NCI-H1930 (cell line): ENCODE measurements at places on chromosomes 5 and 9.

- DNase-seq: no peak
These were observed 14.0 kb downstream of the STARD4 start for GRCh38 chr5:111498346-111498745.

GRCh38 chr9:70117835-70118319 is 74.2 kb downstream of the MAMDC2 start:
- no peak for DNase-seq

DNA sequence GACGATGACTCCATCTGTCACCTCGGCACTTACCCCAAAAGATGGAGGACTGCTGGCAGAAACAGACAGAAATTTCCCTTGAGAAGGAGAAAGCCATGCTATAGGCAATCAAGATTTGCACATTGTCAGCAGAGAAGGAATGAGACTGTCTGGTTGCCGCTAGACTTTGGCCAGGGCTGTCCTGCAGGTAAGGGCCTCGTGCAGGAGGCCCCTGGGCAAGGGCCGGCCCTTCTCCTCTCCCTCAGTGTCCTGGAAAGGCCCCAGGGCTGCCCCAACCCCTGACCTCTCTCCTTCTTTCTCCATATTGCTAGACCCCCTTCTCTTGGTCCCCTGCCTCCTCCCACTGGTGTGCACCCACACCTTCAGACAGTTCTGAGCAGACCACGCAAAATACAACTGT is 14.6 kb upstream of the KCNIP1 start:
- no peak for DNase-seq

- DNase-seq: no peak
These were observed 116.1 kb downstream of the NRG2 start for GRCh38 chr5:139926797-139927503.

DNA sequence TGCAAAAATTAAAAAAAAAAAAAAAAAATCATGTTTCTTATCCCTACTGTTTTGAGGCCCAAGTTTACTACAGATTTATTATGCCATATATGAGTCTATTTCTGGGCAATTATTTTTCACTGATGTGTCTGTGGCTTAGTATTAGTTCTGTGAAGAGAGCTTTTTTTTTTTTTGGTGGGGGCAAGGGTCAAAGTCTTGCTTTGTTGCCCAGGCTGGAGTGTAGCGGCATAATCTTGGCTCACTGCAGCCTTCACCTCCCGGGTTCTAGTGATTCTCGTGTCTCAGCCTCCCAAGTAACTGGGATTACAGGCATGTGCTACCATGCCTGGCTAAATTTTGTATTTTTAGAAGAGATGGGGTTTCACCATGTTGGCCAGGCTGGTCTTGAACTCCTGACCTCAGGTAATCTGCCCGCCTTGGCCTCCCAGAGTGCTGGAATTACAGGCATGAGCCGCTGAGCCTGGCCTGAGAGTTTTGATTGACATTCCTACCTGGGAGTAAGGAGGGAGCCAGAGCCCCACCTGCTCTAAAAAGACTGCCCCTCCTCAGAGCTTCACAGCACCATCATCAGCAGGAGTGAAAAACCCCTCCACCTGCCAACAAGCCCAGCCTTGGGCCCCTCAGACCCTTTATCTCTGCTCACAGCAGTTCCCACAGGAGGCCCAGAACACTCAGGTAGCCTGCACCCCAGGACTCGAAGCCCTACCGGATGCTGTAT is 36.1 kb upstream of the JADE2 start:
- no peak for DNase-seq

- no peak for DNase-seq
These were observed 168.5 kb upstream of the TARS1 start for GRCh38 chr5:33272288-33272687.

GRCh38 chr9:132837501-132838286 is 40.4 kb downstream of the AK8 start:
- DNase-seq: no peak

DNA sequence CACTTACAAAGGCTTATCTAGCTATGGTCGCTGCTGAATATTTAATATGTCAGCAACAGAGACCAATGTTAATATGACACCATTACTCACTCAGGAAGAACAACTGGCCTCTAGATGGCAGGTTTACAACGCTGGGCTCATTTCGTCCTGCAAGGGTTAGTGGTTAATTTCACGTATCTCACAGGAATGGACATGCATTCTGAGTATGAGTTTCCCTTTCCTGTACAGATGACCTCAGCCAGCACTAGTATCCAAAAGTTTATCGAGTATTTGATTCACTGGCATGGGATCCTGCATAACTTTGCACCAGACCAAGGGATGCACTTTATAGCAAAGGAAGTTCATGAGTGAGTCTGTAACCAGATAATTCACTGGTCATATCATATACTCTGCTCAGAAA is 8.7 kb upstream of the TRPC7 start:
- DNase-seq: no peak

DNA sequence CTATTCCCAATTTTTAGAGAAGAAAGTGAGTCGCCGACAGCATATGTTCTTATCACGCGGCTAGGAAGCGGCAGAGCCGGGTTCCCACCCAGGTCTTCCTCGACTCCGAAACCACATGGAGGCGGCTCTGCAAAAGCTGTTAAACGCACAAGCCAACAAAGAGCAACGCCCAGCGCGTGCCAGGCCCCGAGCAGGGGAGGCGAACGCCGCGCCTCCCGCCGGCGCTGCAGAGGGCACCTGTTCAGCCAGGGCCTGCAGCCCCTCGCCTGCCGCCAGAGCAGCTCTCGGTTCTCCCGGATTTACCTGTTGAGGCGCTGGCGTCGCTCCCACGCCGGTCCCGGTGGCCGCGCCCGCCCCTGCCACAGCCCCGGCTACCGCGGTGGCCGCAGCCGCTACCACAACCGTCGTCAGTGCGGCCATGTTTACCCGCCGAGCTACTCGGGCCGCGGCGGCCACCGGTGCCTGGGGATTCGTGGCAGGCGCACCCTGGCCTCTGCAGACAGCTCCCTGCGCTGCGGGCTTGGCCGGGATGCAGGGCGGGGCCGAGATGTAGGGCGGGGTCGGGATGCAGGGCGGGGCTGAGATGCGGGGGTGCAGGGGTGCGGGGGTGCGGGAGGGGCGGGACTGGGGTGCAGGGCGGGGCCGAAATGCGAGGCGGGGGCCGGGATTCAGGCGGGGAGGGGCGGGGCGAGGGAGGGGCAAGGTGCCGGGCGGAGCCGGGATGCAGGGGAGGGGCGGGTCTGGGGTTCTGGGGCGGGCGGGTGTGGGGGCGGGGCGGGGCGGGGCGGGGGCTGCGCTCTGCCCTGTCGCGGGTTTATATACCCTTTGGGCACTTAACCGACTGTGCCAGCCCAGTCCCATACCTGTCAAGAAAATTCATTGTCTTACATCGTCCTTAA is at the start of gene CCDC112:
TSS of gene CCDC112 (minus strand) at position 531 of the 899 bp plus-strand sequence. CDS start at position 420, 111 bp downstream.
- DNase-seq: peak; percentile 47

GRCh38 chr5:59562756-59563389 is 330.7 kb downstream of the PDE4D start:
- no peak for DNase-seq

DNA sequence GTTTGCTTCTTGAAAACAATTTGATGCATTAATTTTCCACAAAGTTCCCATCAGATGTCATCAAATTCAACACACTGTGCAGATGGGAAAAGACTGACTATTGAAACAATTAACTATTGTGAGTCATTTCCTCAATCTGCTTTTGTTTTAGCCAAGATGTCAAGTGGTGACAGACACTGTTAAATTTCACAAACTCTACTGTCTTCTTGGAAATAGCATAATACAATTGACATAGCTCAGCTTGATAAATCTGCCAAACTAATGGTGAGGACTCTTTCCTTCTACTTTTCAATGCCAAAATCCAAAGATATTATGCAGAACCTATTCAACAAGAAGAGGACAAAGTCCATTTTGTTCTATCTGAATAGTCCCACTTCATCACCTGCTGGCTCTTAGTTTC is 242.3 kb downstream of the CAAP1 start:
- DNase-seq: no peak

GRCh38 chr5:142798099-142798770 is 28.1 kb downstream of the ARHGAP26 start:
- DNase-seq: no peak

DNA sequence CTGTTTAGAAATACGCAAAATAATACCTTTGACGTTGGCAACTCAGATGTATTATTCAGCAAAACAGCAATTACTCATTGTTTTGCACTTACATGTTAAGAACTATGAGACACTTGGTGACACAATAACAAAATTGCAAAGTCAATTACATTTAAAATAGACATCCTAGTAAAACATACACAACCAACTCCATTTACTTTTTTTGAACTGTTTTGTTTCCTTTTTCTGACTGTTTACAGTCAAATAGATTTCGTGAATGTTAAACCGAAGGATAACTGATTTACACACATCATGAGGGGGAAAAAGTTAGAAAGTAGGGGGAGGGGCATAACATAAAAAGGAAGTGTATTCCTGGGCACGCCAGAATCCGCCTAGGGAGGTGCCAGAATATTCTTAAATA is 220.1 kb downstream of the MEF2C start:
- no peak for DNase-seq

DNA sequence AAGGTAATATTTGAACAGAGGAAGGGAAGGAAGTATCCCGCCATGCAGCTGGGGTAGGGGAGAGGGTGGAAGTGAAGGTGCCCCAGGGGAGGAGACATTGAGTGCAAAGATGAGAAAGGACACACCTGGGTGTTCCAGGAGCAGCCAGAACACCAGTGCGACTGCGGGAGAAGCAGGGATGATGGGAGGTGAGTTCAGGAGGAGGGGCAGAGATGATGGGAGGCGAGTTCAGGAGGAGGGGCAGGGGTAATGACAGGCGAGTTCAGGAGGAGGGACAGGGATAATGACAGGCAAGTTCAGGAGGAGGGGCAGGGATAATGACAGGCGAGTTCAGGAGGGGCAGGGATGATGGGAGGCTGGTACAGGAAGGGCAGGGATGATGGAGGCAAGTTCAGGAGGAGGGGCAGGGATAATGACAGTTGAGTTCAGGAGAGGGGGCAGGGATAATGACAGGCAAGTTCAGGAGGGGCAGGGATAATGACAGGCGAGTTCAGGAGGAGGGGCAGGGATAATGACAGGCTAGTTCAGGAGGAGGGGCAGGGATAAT is 17.2 kb upstream of the SPOCK1 start:
- DNase-seq: no peak

DNA sequence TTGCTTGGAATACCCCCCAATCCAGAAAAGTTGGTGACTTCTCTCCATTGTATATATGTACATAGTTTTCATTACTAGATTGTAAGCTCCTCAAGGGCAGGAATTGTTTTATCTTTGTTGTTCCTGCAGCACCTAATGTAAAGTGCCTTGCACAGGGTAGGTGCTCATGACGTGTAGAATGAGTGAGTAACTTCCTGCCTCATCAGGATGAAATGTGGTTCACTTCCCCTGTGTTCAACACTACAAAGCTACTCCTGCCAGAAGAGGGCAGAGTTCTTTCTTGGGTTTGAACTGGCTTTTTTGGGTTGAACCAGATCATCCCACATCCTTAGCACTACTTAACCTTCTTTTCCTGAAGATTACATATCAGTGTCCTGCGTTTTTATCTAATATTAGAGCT is 23.9 kb downstream of the GTF3C4 start:
- DNase-seq: no peak

GRCh38 chr5:154198611-154199230 is 8.2 kb downstream of the GALNT10 start:
- DNase-seq: no peak

DNA sequence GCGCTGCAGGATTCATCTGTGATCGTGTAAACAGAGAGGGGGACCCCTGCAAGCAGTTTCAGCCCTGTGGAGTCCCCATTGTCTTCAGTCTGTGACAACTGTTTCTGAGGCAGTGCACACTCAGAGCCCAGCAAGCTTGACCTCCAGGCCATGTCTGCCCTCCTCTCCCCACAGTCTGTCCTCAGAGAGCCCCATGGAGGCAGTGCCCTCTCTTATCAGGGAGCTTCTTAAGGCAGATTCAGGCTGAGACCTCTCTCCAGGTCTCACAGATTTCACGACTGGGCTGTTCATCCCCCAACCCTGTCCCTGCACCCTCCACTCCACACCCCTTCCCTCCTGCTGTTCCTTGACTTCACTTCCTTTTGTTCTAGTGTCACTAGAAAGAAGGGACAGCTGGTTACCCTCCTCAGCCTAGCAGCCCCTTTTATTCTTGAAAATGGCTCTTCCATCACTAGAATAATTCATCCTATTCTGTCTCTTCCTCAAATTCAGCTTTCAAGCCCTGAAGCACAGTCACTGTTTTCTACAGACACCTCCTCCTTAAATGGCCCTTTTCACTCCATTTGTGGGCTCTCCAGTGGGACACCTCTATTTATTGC is 218.4 kb downstream of the MED10 start:
- no peak for DNase-seq

- no peak for DNase-seq
These were observed 5.3 kb downstream of the CDKN2AIPNL start for GRCh38 chr5:134406390-134406789.

GRCh38 chr5:123496892-123497291 is 15.1 kb upstream of the CSNK1G3 start:
- no peak for DNase-seq

GRCh38 chr5:91269198-91269597 is 113.9 kb downstream of the ARRDC3 start:
- DNase-seq: no peak

DNA sequence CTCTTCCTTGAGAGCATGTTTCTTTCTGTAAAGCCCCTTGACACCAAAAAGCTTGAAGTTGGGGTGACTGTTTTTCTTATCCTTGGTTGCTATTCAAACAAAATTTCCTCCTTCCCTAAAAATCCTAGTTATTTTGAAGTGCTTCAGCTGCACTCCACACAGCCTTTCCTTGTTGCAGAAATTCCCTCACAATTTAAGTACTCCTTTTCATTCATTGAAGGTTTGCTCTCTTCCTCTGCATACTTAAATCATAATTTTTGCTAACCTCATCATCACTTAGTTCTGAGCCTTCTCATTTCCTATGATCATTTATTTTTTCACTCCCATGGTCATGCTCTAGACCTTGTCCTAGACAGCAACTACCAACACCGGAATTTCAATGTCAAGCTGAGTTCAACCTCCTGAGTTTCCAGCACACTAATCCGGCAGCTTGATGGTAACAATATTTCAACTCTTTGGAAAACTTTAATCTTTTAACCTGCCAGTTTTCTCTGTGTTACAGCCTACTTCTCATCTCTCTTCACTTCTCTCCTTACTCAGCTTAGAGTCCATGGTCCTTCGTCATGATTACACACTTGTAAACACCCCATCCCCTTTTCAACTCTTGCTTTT is 78.7 kb upstream of the ACTBL2 start:
- no peak for DNase-seq

GRCh38 chr9:91164724-91165520 is 196.8 kb downstream of the AUH start:
- DNase-seq: no peak

- DNase-seq: no peak
These were observed 113.1 kb upstream of the PCSK1 start for GRCh38 chr5:96546120-96546519.

- no peak for DNase-seq
These were observed 72.2 kb upstream of the BARHL1 start for GRCh38 chr9:132509928-132510874.

DNA sequence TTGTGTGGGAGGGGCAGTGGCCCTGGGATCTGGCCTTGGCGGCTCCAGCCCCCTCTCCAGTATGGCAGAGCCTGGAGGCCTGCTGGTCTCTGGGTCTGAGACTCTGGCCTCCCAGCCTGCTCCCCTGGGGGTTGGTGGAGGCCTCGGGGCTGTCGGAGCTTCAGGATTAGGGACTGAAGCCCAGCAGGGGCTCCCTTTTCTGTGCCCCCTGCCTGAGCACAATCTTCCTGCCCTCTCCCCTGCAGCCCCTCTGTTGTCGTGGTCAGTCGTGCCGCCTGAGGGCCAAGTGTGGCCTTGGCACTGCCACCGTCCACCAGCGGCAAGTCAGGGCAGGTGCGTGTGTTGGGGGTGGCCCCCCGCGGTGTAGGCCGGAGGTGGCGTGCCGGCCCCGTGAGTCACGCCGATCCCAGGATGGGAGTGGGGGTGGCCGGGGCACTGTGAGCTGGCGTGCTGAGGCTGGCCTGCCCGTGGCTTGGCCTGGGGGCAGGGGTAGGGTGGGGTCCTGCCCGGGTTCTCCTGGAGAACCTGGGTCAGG is 53.6 kb downstream of the RXRA start:
- no peak for DNase-seq
